ENCODE measurements at places on chromosomes 5 and 9.

DNA sequence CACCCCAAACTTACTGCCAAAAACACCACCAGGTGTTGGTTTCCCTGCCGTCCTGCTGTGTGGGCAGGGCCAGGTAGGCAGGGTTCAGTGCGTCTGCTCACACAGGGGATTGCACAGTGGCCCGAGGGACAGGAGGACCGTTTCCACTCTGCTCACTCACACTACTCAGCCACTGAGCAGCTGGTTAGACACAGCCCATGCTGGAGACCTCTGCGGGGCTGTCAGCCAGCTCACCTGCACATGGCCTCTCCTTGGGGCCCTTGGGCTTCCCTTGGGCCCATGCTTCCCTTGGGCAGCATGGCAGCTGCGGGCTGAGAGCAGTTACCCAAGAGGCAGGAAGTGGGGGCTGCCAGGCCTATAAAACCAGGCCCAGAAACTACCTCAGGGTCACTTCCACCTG lies 79.0 kb downstream of the SYK start:
- no peak for DNase-seq

DNA sequence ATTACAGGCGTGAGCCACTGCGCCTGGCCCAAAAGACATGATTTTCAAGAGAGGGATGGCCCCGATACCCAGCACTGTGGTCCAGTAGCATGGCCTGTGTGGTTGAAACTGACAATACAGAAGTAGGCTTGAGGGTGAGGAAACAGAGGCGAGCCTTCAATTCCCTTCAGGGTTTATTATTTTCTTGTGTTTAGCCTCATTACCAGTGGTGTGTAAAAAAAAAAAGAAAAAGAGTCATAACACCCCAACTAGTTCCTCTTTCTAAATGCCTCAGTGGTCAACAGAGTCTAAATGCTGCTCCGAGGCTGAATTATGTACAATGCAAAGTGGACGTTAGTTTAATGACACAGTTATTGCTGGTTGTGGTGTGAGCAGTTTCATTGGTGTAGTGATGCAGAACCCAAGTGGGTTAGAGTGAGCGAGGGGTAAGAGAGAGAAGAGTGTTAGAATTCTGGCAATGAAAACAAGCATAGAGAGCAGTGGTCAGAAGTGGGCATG lies 58.8 kb downstream of the SNX30 start:
- no peak for DNase-seq

- DNase-seq, result no peak
These were observed 8.1 kb downstream of the TNFAIP8 start for GRCh38 chr5:119363936-119364335.

DNA sequence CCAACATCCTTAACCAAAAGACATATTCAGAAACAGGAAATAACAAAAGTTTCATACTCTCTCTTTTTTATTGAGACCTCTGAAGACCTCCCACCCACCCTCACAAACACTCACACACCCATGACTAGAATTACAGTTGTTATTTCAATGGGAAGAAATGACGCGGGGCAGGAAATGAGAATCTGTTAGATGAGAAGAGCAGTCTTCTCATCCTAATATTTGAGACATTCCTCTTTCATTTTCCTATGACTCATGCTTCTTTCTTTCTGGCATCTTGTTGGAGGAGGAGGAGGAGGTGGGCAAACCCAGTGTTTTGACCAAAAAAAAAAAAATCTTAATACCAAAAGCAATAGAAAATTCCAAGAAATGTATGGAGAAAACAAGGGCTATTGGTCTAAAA lies 179.5 kb upstream of the TARS1 start:
- no peak for DNase-seq

DNA sequence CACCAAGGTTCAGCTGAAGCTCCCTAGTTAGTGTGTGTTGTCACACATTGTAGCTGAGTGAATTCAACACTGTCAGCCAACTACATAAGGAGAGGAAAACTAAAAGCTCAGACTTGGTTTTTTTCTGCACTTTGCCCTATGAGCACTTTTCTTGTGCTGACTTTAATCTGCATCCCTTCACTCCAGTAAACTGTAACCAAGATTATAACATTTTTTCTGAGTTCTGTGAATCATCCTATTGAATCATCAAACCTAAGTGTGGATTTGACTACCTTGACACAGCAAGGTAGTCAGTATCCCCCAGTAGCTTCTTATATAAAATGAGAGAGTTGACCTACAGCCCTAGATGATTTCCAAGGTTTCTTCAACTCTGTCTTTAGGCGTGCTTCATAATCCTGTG lies 325.0 kb downstream of the AGTPBP1 start:
- no peak for DNase-seq

DNA sequence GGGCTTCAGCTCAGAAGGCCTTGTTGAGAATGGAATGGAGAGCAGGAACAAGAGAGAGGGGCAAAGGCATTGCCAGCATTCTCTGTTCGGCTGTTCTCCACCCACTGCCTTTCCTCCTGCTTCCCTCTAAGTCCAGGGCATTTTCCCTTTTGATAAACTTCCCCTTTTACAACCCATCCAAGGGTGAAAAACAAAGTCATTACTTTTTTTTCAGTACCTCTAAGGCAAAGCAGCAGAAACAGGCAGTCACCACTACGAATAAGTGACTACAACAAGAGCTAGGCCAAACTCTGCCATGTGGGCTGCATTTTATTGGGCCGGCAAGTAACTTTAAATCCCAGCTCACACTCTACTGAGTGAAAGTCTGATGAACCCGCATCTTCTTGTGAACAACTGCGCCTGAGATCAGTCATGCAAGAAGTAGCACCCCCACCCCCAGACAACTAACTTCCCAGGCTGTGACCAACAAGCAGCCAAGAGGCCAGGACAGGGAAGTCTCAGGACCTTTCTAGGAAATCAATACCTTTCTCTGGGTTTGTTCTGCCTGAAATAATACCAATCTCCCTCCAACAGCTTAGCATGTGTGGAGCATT lies 13.1 kb downstream of the IL7R start:
- DNase-seq, result no peak

Measured in T-helper 17 cell (primary cell).